ENCODE measurements at places on chromosomes 6 and 20.

- no peak for DNase-seq
Measured at GRCh38 chr6:47587493-47587892, 109.9 kb downstream of the CD2AP start.

DNA sequence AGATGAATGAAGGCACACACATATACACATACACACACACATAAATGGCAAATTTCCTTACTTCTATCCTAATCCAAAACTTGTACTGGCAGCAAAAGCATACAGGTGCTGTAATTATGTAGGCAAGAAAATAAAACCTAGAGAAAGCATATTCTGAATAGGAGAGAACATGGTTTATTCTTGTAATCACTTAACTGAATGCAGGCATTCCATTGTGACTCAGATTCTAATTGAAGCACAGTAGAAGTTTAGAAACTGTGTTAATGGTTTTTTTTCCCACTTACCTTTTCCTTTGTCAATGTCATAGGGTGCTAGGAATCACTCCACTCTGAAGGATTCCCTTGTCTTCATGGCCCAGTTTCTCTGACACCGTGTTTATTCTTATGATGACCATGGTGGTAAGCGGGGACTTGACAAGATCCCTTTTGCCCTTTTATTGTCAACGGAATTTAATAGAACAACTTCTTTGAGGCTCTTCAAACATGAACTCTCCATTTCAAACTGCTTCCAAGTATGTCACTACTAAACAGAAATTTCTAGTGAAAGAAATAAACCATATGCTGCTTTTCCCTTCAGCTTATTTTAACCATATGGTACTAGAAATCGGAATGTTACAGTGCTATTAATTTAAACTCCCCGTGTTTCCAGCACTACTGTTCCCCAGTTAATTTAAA lies 164.2 kb downstream of the OGFRL1 start:
- no peak for DNase-seq

GRCh38 chr20:19628570-19629134 lies 129.4 kb upstream of the RIN2 start:
- DNase-seq: peak; percentile 66

GRCh38 chr6:12767016-12767415 lies 50.4 kb downstream of the PHACTR1 start:
- no peak for DNase-seq

DNA sequence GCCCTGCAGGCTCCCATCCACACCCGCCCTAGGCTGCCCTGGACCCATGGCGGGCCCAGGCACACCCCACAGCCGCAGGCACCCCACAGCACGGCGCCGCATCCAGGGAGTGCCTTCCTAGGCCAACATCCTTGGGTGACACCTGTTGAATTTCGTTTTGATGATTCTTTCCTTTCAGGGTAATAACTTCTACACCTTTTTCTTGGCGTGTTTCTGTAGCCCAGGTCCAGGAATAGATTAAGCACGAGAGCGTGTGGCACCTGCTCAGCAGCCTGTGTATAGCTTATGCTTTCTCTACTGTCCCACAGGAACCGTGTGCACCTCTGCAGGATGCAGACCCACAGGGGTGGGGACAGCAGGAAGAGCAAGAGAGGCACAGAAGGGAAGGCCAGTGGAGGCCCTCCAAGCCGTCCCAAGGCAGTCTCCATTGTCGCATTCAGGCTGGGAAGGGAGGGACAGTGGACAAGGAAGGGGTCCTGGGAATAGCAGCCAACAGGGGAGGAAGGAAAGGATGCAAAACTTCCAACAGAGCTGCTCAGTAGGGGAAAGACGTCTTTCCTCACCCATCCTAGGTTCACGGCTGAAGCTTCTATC lies 118.1 kb upstream of the AFDN start:
- no peak for DNase-seq

GRCh38 chr20:18397030-18397429 lies 69.8 kb downstream of the DZANK1 start:
- DNase-seq: no peak

- no peak for DNase-seq
Measured at GRCh38 chr6:62976566-62976965, 234.7 kb upstream of the FKBP1C start.

- DNase-seq: no peak
Measured at GRCh38 chr6:54587277-54587676, 259.3 kb upstream of the FAM83B start.
